ENCODE measurements at places on chromosomes 3 and 15. TPM values are rescaled to one million over a fixed set of nuclear protein-coding genes. Genes with fewer than 3 reads are reported as not detected.

The LIPH gene
- 0.45 TPM for polyA plus RNA-seq

The OXTR gene
- not detected for polyA plus RNA-seq

The PLCH1 gene
- polyA plus RNA-seq, result not detected

The FANCD2OS gene
- not detected for polyA plus RNA-seq

DNA sequence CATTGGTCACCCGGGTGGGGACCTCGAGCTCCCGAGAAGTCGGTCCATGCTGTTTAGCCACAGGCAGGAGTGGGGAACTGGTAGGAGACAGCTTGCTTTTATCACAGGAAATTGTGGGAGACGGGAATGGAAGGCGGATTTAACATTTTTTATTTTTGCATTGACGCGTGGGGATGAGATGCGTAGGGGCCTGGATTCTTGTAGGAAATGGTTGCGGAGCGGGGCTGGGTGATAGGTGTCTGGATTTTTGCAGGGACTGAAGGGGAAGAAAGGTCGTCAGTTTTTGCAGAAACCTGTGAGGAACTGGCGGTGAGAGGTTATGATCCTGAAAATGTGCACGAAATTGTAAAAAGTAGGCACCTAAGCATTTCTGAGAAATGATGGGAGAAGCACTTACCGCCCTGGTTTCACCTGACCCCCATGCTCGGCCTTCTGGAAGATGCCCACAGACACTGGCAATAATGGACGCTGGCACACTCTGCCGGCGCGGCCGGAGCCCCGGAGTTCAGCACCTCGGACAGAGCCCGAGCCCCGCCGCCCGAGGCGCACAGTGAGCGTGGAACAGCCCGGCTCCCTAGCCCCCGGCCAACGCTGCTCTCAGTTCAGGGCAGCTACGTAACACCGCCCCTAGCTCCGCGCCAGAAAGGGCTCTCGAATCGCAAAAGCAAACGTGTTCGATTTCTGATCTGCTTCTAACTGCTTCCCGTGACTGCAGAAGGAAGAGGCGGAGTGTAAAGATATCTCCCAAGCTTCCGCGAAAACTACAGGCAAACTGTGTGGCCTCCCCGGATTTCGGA lies 928 bp downstream of the ANKRD34C start:
- no peak overlapping the region for H3K4me3 ChIP-seq
- H3K27ac ChIP-seq, result no peak overlapping the region
- H3K27me3 ChIP-seq, result peaks cover 31% of the 10 kb centered on the region
- DNase-seq, result peak; percentile 11

DNA sequence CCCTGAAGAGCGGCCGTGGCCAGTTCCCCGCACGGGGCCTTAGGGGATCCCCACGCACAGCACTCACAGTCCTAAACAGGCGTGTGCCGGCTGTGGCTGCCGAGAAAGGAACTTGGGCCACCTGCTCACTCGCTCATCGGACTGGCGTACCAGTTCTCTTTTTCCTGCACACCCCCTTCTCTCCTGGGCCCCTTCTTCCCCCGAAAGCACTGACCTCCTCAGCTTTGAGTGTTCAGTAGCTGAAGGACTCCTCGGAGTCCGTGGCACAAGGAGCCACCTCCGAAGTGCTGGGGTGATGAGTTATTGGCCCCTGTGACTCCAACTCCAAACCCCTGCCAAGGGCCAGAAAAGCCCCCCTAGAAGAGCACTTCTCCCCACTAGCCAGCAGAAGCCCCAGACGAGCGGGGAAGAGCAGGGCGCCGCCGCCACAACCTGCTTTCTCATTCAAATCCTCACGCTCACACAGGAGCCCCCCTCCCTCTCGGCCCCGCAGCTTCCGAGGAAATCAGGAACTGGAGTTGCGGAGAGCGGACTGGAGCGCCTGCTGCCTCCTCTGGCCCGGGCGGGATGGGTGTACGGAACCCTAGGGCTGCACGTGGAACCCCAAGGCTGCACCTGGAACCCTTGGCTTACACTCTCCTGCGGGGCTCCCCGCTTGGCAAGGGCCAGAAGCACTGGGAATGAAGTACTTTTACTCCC lies at the start of gene PLCH1:
Gene PLCH1 (minus strand): TSS at position 446 of the 699 bp plus-strand sequence. CDS start 40,847 bp downstream, outside the sequence.
- peak within 1 kb of the TSS; percentile 76 for H3K4me3 ChIP-seq
- H3K27ac ChIP-seq, result no peak within 1 kb of the TSS
- H3K27me3 ChIP-seq, result peaks cover 13% of the 10 kb centered on the region
- DNase-seq, result no peak
- peaks cover 28% of the 10 kb centered on the region for H3K4me1 ChIP-seq
- H3K36me3 ChIP-seq, result no peaks in the 10 kb centered on the region

DNA sequence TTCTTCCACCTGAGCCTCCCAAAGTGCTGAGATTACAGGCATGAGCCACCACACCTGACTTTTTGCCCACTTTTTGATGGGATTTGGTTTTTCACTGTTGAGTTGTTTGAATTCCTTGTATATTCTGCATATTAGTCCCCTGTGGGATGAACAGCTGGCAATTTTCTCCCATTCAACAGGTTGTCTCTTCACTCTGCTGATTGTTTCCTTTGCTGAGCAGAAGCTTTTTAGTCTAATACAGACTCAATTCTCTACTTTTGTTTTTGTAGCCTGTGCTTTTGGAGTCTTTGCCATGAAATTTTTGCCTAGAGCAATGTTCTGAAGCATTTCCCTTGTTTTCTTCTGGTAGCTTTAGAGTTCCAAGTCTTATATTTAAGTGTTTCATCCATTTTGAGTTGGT lies 62.7 kb upstream of the MFGE8 start:
- no peak overlapping the region for H3K27ac ChIP-seq
- no peak overlapping the region for H3K4me3 ChIP-seq
- H3K36me3 ChIP-seq, result no peaks in the 10 kb centered on the region
- DNase-seq, result no peak
- peaks cover 4% of the 10 kb centered on the region for H3K27me3 ChIP-seq

GRCh38 chr15:29379647-29380046 lies 110.0 kb upstream of the NSMCE3 start:
- no peaks in the 10 kb centered on the region for H3K27me3 ChIP-seq
- DNase-seq, result no peak
- no peak overlapping the region for H3K27ac ChIP-seq
- no peaks in the 10 kb centered on the region for H3K4me1 ChIP-seq
- no peak overlapping the region for H3K4me3 ChIP-seq

GRCh38 chr15:62972814-62973213 lies 69.7 kb upstream of the TPM1 start:
- no peaks in the 10 kb centered on the region for H3K4me1 ChIP-seq
- H3K4me3 ChIP-seq, result no peak overlapping the region
- no peak overlapping the region for H3K27ac ChIP-seq
- no peak for DNase-seq

DNA sequence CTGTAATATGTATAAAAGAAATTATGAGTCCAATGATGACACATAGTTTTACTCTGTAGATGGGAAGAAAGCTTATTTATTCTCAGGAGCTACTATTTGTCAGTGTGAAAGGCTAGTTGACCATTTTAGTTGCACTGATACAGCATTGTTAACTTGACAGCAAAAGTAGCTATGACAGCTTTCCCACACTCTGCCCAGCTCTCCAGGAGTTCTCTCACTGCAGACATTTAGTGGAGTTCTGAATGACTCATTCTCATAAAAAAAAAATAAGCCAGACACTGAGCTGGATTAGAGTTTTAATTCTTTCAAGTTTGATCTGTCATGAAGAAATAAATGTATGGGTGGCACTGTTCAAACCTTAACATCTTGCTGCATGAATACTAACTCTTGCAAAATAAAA lies 77.2 kb upstream of the CFAP20DC start:
- peaks cover 2% of the 10 kb centered on the region for H3K27me3 ChIP-seq
- H3K4me3 ChIP-seq, result no peak overlapping the region
- no peaks in the 10 kb centered on the region for H3K4me1 ChIP-seq
- H3K36me3 ChIP-seq, result no peaks in the 10 kb centered on the region
- H3K27ac ChIP-seq, result no peak overlapping the region
- DNase-seq, result no peak

GRCh38 chr3:23991306-23991682 lies 46.2 kb downstream of the NR1D2 start:
- no peak for DNase-seq
- peaks cover 2% of the 10 kb centered on the region for H3K27me3 ChIP-seq
- H3K36me3 ChIP-seq, result no peaks in the 10 kb centered on the region
- no peak overlapping the region for H3K4me3 ChIP-seq
- H3K4me1 ChIP-seq, result peaks cover 3% of the 10 kb centered on the region

- H3K27ac ChIP-seq, result no peak overlapping the region
- no peak overlapping the region for H3K4me3 ChIP-seq
- no peaks in the 10 kb centered on the region for H3K4me1 ChIP-seq
- peaks cover 3% of the 10 kb centered on the region for H3K27me3 ChIP-seq
- DNase-seq, result no peak
- no peaks in the 10 kb centered on the region for H3K36me3 ChIP-seq
These were observed 272.4 kb upstream of the TPM1 start for GRCh38 chr15:62770111-62770660.

- H3K27me3 ChIP-seq, result no peaks in the 10 kb centered on the region
- no peaks in the 10 kb centered on the region for H3K36me3 ChIP-seq
- H3K4me1 ChIP-seq, result no peaks in the 10 kb centered on the region
- no peak for DNase-seq
- H3K27ac ChIP-seq, result no peak overlapping the region
- no peak overlapping the region for H3K4me3 ChIP-seq
These were observed 243.5 kb upstream of the UBE2E2 start for GRCh38 chr3:22959593-22959992.

GRCh38 chr15:49844390-49844789 lies 223.5 kb downstream of the DTWD1 start:
- H3K4me3 ChIP-seq, result no peak overlapping the region
- DNase-seq, result no peak
- no peaks in the 10 kb centered on the region for H3K27me3 ChIP-seq
- H3K4me1 ChIP-seq, result no peaks in the 10 kb centered on the region
- no peak overlapping the region for H3K27ac ChIP-seq

DNA sequence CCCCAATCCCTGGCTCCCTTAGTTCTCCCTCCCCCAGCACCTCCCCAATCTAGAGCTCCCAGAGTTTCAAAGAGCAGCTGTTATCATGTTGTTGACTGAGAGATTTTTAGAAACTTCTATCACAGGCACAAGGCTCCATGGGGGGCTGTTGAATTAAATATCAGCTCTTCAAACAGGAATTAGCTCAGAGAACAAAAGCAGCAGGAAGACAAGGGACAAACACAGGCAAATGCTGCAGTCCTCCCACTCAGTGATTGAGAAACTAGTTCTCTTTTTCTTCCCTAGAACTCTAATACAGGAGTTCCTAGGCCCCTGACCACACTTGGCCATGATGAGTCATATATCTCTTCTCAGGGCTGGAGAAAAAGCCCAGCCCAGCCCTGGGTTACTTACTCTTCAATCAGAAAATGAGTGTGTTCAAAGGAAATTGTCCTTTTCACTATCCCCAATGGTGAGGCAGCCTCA lies 262.1 kb downstream of the IGSF11 start:
- DNase-seq, result no peak

DNA sequence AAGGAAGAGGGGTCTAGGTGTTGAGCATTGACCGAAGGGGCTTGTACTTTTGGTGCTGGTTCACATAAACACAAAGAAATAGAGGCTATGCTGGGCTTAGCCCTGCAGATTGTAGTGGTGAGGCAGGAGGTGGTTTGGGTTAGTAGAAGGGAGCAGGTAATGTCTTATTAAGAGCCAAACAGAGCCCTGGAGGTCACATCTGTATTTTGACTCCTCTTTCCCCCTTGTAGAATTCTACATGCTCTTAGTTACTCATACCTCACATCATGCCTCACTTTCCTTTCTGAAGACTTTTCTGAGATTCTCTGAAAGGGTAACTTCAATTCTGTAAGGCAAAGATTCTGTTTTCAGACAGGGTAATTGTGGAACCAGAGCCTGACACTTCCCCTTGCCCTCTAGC lies 16.1 kb upstream of the ZNF80 start:
- H3K4me1 ChIP-seq, result peaks cover 29% of the 10 kb centered on the region
- H3K36me3 ChIP-seq, result peaks cover 3% of the 10 kb centered on the region
- no peak overlapping the region for H3K4me3 ChIP-seq
- peak overlapping the region; percentile 67 for H3K27ac ChIP-seq

GRCh38 chr15:68818066-68818768 lies 2.5 kb downstream of the ANP32A start:
- no peak overlapping the region for H3K27ac ChIP-seq
- H3K27me3 ChIP-seq, result peaks cover 18% of the 10 kb centered on the region
- peak overlapping the region; percentile 62 for H3K4me3 ChIP-seq
- peaks cover 44% of the 10 kb centered on the region for H3K4me1 ChIP-seq

GRCh38 chr3:101544161-101544850 lies 17.4 kb upstream of the TRMT10C start:
- H3K27ac ChIP-seq, result no peak overlapping the region
- no peak overlapping the region for H3K4me3 ChIP-seq
- no peak for DNase-seq
- peaks cover 4% of the 10 kb centered on the region for H3K27me3 ChIP-seq
- no peaks in the 10 kb centered on the region for H3K36me3 ChIP-seq

DNA sequence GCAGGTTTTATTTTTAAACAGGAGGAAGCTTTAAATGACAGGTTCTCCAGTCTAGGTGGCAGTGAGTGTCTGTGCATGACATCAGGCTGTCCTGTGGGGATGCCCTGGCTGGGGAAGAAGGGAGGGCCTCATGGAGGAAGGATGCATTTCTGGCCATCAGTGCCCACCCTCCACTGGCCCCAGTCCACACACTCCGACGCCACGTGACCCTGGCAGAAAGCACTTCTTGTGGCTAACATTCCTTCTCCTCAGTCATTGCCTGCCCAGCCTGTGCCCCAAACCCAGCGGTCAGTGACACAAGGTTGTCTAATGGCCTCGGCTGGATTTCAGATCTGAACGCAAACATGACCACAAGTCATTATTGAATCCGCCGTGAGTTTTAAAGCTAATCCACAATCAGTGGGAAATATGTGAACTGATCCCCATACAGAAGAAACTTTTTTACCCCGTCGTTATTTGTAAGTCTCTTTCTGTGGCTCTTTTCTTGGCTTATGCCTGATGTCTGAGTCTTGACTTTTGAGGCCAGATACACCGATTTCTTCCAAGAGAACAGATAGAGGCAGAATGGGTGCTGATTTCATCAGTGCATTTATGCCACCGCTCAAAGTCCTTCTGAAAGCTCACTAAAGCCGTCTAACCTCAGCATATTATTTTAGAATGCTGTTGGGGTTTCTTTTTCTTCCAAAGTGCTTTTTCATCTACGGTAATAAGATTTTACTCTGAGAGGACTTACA lies 17.3 kb upstream of the LRRK1 start:
- peaks cover 2% of the 10 kb centered on the region for H3K27me3 ChIP-seq
- H3K4me3 ChIP-seq, result no peak overlapping the region
- no peaks in the 10 kb centered on the region for H3K36me3 ChIP-seq

DNA sequence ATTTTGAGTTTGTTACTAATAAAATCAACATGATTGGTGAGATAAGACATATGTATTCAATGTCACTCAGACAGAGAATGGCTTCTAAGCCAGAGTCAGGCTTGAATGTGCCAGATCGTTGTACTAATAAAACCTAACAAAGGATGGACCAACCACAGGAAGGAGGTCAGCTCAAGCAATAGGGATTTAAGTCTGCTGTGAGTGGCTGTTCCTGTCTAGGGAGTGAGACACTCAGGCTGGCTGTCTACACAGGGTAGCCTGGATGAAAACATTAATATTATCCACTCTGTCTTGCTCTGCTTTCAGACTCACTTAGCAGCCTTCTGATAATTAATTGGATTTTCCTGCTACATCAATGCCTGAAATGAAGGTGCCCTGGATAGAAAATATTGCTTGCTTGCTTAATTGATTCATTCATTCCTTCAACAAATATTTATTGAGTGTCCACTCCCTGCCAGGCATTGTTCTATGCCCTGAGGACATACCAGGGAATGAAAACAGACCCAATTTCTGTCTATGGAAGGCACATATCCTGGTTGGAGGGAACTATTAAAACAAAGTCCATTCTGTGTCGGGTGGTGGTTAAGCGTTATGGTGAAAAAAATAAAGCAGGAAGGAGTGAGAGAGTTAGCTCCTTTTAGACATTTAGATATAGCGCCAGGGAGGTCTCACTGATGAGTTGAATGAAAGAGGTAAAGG lies 239.4 kb downstream of the CHST2 start:
- DNase-seq, result no peak
- H3K27ac ChIP-seq, result no peak overlapping the region
- peaks cover 18% of the 10 kb centered on the region for H3K36me3 ChIP-seq
- H3K4me1 ChIP-seq, result peaks cover 23% of the 10 kb centered on the region
- no peak overlapping the region for H3K4me3 ChIP-seq
